GM23248 (cell line): ENCODE measurements at places on chromosomes 7 and 10. TPM values are rescaled to one million over a fixed set of nuclear protein-coding genes. Genes with fewer than 3 reads are reported as not detected.

GRCh38 chr10:36773652-36774051, 351.7 kb upstream of the ANKRD30A start:
- H3K4me1 ChIP-seq: 0 out of 2 replicates have a peak, but pooled peaks cover 3% of the 10 kb centered on the region
- DNase-seq: no peak
- no peak overlapping the region for H3K27ac ChIP-seq
- no peaks in the 10 kb centered on the region for H3K36me3 ChIP-seq
- H3K4me3 ChIP-seq: no peak overlapping the region
- no peaks in the 10 kb centered on the region for H3K27me3 ChIP-seq

GRCh38 chr7:144459635-144460034, 56.1 kb upstream of the NOBOX start:
- DNase-seq: no peak
- no peaks in the 10 kb centered on the region for H3K27me3 ChIP-seq
- no peak overlapping the region for H3K4me3 ChIP-seq
- no peaks in the 10 kb centered on the region for H3K36me3 ChIP-seq
- H3K27ac ChIP-seq: no peak overlapping the region

- H3K27ac ChIP-seq: no peak overlapping the region
- H3K36me3 ChIP-seq: no peaks in the 10 kb centered on the region
- no peak for DNase-seq
- H3K4me1 ChIP-seq: no peaks in the 10 kb centered on the region
- no peaks in the 10 kb centered on the region for H3K27me3 ChIP-seq
Observed at GRCh38 chr10:120789303-120790203, 61.6 kb upstream of the WDR11 start.

GRCh38 chr7:12385364-12385786, 18.3 kb downstream of the VWDE start:
- H3K27ac ChIP-seq: no peak overlapping the region
- DNase-seq: no peak

DNA sequence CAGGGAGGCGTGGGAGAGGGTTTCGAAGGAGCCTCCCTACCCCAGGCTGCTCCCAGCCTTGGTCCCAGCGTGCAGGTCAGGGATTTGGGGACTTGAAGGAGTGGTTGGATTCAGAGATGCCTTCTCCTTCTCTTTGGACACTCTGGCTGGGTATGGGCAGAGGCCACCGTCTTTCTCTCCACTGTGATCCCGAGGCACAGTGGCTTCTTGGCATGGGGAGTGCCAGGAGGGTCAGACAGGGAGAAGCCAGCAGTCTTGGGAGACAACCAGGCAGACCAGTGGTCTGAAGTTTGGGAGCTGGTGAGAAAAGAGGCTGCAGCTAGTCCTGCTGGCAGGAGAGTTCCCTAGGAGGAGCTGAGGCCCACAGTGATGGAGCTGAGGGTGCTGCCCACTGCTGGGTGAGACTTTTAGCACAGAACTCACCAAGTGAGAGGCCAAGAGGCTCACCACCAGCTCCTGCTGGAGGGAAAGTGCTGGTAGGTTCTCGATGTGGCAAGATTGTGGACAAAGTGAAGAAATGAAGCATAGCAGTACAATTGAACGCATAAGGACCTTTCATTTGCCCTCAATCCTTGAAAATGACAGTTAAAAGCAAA, 35.2 kb upstream of the WDFY4 start:
- H3K4me3 ChIP-seq: no peak overlapping the region
- H3K36me3 ChIP-seq: no peaks in the 10 kb centered on the region
- H3K4me1 ChIP-seq: 0 out of 2 replicates have a peak, but pooled peaks cover 2% of the 10 kb centered on the region
- DNase-seq: peak; percentile 41
- H3K27ac ChIP-seq: no peak overlapping the region
- H3K27me3 ChIP-seq: no peaks in the 10 kb centered on the region

GRCh38 chr10:103423748-103424147, 27.3 kb downstream of the PDCD11 start:
- no peak overlapping the region for H3K27ac ChIP-seq
- no peaks in the 10 kb centered on the region for H3K27me3 ChIP-seq
- DNase-seq: no peak

DNA sequence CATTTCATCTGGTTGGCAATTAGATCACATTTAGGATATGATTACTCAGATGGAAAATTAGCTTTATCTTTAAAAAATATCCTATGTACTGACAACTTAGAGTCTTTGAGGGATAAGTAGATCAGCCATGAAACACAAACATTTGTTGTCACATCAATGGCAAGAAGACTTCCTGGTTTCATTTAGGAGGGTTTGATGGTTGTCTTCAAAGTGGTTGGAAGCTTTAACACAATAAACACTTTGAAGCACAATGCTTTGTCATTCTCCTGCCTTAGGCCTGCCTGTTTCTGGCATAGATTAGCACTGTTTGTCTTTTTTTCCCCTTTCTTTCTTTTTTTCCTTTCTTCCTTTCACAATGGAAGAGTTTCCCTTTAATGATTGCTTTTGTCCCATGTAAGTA, 20.5 kb downstream of the INHBA start:
- peaks cover 17% of the 10 kb centered on the region for H3K4me1 ChIP-seq
- DNase-seq: no peak
- no peak overlapping the region for H3K4me3 ChIP-seq
- no peak overlapping the region for H3K27ac ChIP-seq

- no peak overlapping the region for H3K27ac ChIP-seq
- H3K4me1 ChIP-seq: no peaks in the 10 kb centered on the region
- DNase-seq: no peak
- no peak overlapping the region for H3K4me3 ChIP-seq
Observed at GRCh38 chr10:29237786-29238185, 51.1 kb upstream of the LYZL1 start.

- no peak overlapping the region for H3K4me3 ChIP-seq
- H3K27ac ChIP-seq: peak overlapping the region; percentile 38
- peaks cover 42% of the 10 kb centered on the region for H3K4me1 ChIP-seq
Observed at GRCh38 chr10:3099291-3100092, 32.1 kb downstream of the PFKP start.

DNA sequence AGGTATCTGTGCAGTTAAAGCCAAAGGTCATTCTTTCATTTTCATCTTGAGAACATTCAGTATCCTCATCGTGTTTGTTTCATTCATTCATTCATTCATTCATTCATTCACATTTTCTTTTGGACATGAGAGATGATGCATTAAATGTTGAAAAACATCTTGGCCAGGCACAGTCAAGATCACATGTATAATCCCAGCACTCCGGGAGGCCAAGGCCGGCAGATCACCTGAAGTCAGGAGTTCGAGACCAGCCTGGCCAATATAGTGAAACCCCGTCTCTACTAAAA, 34.3 kb downstream of the APBB1IP start:
- no peaks in the 10 kb centered on the region for H3K27me3 ChIP-seq
- no peak for DNase-seq
- no peak overlapping the region for H3K4me3 ChIP-seq
- H3K27ac ChIP-seq: no peak overlapping the region
- peaks cover 60% of the 10 kb centered on the region for H3K4me1 ChIP-seq
- H3K36me3 ChIP-seq: no peaks in the 10 kb centered on the region

- H3K27ac ChIP-seq: peak overlapping the region; percentile 67
- peaks cover 29% of the 10 kb centered on the region for H3K4me1 ChIP-seq
- H3K36me3 ChIP-seq: no peaks in the 10 kb centered on the region
- H3K27me3 ChIP-seq: no peaks in the 10 kb centered on the region
- no peak overlapping the region for H3K4me3 ChIP-seq
Observed at GRCh38 chr7:131238347-131238931, 89.2 kb upstream of the MKLN1 start.

DNA sequence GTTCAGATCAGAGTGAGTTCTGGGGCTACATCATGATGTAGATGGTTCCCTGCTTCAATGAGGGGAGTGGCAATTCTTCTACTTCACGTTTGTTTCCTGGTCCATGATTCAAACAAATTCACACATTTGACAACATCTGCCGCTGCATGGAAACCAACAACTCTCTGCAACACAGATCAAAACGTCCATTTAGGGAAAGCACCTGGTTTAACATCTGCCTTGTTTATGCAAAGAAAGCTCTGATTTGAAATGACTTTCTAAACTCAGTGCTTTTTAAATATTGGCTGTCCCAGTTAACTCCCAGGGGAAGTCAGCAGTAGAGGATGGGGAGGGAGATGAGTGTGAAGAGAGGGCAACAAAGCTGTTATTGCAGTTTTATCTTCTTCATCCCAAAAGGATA, 93.8 kb downstream of the GAD2 start:
- H3K27ac ChIP-seq: no peak overlapping the region
- no peaks in the 10 kb centered on the region for H3K4me1 ChIP-seq
- H3K36me3 ChIP-seq: no peaks in the 10 kb centered on the region
- no peak overlapping the region for H3K4me3 ChIP-seq
- peaks cover 17% of the 10 kb centered on the region for H3K27me3 ChIP-seq

- no peaks in the 10 kb centered on the region for H3K36me3 ChIP-seq
- H3K4me3 ChIP-seq: peak overlapping the region; percentile 42
- peak overlapping the region; percentile 91 for H3K27ac ChIP-seq
Observed at GRCh38 chr10:91587710-91588638, 44.9 kb downstream of the PPP1R3C start.

- H3K4me3 ChIP-seq: no peak overlapping the region
- no peak overlapping the region for H3K27ac ChIP-seq
- no peaks in the 10 kb centered on the region for H3K27me3 ChIP-seq
- H3K4me1 ChIP-seq: no peaks in the 10 kb centered on the region
- DNase-seq: no peak
Observed at GRCh38 chr10:33875924-33876583, 541.6 kb upstream of the NRP1 start.

The PROSER2 gene
- total RNA-seq: 1.2 and 1.4 TPM in 2 replicates

The EPHB6 gene
- 0.11 and 0.13 TPM in 2 replicates for total RNA-seq

The ASB10 gene
- not detected in 2 replicates for total RNA-seq

The AOC1 gene
- total RNA-seq: not detected in 2 replicates

The HNRNPA2B1 gene
- 125 and 134 TPM in 2 replicates for total RNA-seq

The POLR2J2 gene
- total RNA-seq: 0.43 and 0.51 TPM in 2 replicates
